Heart left ventricle (tissue), 16 donors: ENCODE measurements at places on chromosomes 6 and 20. TPM values are rescaled to one million over a fixed set of nuclear protein-coding genes. Genes with fewer than 3 reads are reported as not detected.
A peak's percentile ranks its signal among the peaks of the same experiment; 100 is the strongest.

GRCh38 chr6:84137051-84137375 lies 90.4 kb downstream of the CEP162 start:
- H3K36me3 ChIP-seq, result peaks cover 11% of the 10 kb centered on the region
- no peaks in the 10 kb centered on the region for H3K4me1 ChIP-seq
- H3K4me3 ChIP-seq, result no peak overlapping the region
- H3K27me3 ChIP-seq, result no peaks in the 10 kb centered on the region
- H3K27ac ChIP-seq, result no peak overlapping the region

- no peaks in the 10 kb centered on the region for H3K27me3 ChIP-seq
- H3K4me3 ChIP-seq, result no peak overlapping the region
- no peaks in the 10 kb centered on the region for H3K36me3 ChIP-seq
- no peak overlapping the region for H3K27ac ChIP-seq
- no peak for DNase-seq
Observed at GRCh38 chr6:40960742-40961430, 78.1 kb downstream of the UNC5CL start.

- peak overlapping the region; percentile 64 for H3K27ac ChIP-seq
- DNase-seq, result no peak
- no peak overlapping the region for H3K4me3 ChIP-seq
- peaks cover 22% of the 10 kb centered on the region for H3K4me1 ChIP-seq
Observed at GRCh38 chr6:163776196-163776905, 361.8 kb downstream of the QKI start.

GRCh38 chr6:112563368-112563767 lies 216.2 kb downstream of the RFPL4B start:
- DNase-seq, result no peak
- no peaks in the 10 kb centered on the region for H3K27me3 ChIP-seq
- no peaks in the 10 kb centered on the region for H3K36me3 ChIP-seq
- peaks cover 14% of the 10 kb centered on the region for H3K4me1 ChIP-seq
- no peak overlapping the region for H3K27ac ChIP-seq

GRCh38 chr6:87543696-87544473 lies 45.9 kb downstream of the RARS2 start:
- H3K27ac ChIP-seq, result no peak overlapping the region
- no peaks in the 10 kb centered on the region for H3K27me3 ChIP-seq
- H3K4me3 ChIP-seq, result no peak overlapping the region

GRCh38 chr20:38179846-38180245 lies 14.8 kb upstream of the TGM2 start:
- H3K36me3 ChIP-seq, result no peaks in the 10 kb centered on the region
- DNase-seq, result no peak
- H3K27ac ChIP-seq, result no peak overlapping the region
- no peaks in the 10 kb centered on the region for H3K27me3 ChIP-seq
- no peaks in the 10 kb centered on the region for H3K4me1 ChIP-seq

DNA sequence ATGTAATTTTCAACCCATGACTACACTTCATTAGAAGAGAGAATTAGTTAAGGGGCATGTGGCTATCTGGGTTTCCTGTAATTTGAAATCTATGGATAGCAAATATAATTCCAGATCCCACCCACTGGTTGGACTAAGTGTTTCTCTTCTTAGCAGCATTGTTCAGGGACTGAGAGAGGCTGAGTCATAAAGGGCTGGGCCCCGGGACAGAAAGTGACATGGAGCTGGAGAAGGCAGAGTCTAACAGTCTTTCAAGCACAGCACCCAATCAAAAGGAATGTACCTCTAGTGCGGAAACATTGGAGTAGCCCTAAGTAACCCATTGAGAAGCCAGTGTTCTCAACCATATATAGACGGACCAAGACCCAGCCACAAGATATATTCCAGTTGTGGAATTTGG lies 363.9 kb downstream of the DHX35 start:
- no peak overlapping the region for H3K27ac ChIP-seq
- H3K36me3 ChIP-seq, result no peaks in the 10 kb centered on the region
- no peaks in the 10 kb centered on the region for H3K4me1 ChIP-seq
- H3K4me3 ChIP-seq, result no peak overlapping the region

GRCh38 chr6:89895276-89895874 lies 1.1 kb downstream of the GJA10 start:
- H3K4me1 ChIP-seq, result no peaks in the 10 kb centered on the region
- no peak overlapping the region for H3K27ac ChIP-seq
- no peak overlapping the region for H3K4me3 ChIP-seq
- no peaks in the 10 kb centered on the region for H3K27me3 ChIP-seq

DNA sequence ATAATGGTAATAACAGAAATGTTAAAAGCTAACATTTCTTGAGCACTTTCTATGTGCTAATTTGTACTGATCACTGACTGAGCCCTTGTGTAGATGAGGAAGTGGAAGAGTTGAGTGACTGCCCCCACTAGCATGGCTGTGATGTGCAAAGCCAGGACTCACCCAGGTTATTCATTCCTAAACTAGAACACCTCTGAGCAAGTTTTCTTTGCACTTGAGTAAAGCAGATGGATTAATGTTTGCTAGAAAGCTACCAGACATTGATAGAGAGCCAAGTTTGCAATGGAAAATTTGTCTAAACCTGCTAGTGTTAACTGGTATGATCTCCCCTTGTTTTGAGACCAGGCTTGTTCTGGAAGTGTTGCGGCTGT lies 467.4 kb upstream of the PLCB4 start:
- no peaks in the 10 kb centered on the region for H3K36me3 ChIP-seq
- DNase-seq, result no peak
- H3K4me1 ChIP-seq, result peaks cover 10% of the 10 kb centered on the region

GRCh38 chr20:36499723-36500501 lies 41.4 kb upstream of the MYL9 start:
- no peak overlapping the region for H3K27ac ChIP-seq
- peaks cover 10% of the 10 kb centered on the region for H3K4me1 ChIP-seq
- no peaks in the 10 kb centered on the region for H3K27me3 ChIP-seq
- H3K4me3 ChIP-seq, result no peak overlapping the region
- DNase-seq, result no peak

DNA sequence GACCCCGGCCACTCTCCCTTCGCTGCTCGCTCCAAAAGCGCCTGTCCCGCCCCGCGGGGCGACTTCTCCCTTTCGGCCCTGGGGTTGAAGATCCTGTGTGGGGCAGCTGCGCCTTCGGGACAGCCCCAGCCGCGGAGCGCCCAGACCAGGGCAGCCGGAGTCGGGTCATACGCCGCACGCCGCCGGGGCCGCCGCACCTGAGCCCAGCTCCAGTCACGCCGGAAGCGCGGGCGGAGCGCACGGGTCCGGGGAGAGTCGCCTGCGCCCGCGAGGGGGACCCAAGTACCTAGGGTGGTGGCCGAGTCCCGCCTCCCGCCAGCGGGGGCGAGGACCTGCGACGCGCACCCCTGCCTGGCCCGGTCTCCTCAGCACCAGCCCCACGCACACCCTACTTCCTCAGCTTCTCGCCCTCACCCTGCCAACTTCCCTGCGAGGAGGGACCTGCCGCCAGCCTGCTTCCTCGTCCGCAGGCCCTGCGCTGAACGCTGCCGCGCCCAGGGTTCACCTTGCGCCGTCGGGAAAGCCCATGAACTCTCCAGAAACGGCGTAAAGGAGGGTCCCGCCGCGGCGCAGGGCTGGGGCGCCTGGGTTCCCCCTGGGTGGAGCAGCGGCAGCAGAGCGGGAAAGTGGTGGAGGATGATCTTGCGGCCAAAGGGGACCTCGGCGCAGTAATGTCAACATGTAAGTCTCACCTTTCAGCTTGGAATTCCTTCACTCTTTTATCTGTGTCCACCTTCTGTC lies at the start of gene ADGRG6:
TSS of gene ADGRG6 (plus strand) at position 357 of the 741 bp plus-strand sequence. CDS start at position 680, 323 bp downstream.
- peak within 1 kb of the TSS; percentile 16 for H3K4me3 ChIP-seq
- H3K27ac ChIP-seq, result peak within 1 kb of the TSS; percentile 57
- DNase-seq, result peak; percentile 69
- no peaks in the 10 kb centered on the region for H3K4me1 ChIP-seq
- H3K36me3 ChIP-seq, result no peaks in the 10 kb centered on the region

- no peak overlapping the region for H3K27ac ChIP-seq
- no peak overlapping the region for H3K4me3 ChIP-seq
- no peaks in the 10 kb centered on the region for H3K27me3 ChIP-seq
- no peaks in the 10 kb centered on the region for H3K4me1 ChIP-seq
- no peaks in the 10 kb centered on the region for H3K36me3 ChIP-seq
Observed at GRCh38 chr6:138334000-138334399, 43.7 kb upstream of the SMIM28 start.

DNA sequence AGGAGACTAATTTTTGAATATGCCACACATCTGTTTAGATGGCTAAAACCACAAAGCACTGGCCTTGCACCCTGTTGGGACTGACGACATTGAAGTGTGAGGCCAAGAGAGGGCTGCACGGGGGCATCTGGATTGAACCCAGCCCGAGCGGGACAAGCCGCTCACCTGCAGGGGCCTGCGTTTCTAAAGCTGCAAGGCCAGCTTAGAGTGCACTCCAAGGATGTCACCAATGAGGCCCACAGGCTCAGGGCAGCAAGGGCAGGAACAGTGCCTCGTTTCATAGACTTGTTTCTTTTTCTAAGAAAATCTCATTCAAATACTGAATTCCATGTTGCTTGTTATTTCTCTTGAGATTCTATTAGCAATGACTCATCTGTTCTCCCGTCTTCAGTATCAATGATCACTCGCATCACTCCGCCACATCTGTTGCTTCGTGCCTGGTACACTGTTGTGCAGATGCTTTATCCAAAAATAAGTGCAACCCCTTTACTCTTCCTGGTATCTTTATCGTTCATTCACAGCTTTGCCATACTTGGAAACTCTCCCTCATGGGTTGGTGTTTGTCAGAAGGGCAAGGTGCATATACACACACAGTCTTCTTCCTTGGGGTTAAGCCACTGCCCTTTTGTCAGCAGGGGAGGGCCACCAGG lies 120.1 kb downstream of the IRF4 start:
- no peaks in the 10 kb centered on the region for H3K4me1 ChIP-seq
- no peaks in the 10 kb centered on the region for H3K27me3 ChIP-seq
- H3K27ac ChIP-seq, result no peak overlapping the region
- no peak for DNase-seq
- H3K4me3 ChIP-seq, result no peak overlapping the region

DNA sequence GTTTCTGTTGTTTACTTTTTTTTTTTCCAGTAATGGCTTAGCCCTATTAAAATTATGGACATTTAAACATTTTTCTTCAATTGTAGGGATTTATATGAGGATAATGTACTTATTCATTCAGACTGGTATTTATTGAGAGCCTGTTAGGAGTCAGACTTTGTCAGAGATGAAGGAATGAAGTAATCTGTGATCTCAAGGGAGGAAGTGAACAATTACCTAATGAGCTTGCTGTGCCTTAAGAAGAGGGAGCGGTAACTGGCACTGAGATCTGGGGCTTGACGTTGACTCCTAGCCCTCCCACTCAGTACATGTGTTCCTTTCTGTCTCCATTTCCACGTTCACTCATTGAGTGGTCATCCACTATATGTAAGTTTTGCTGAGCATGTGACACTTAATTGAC lies 12.6 kb downstream of the AFDN start:
- H3K4me3 ChIP-seq, result no peak overlapping the region
- H3K4me1 ChIP-seq, result no peaks in the 10 kb centered on the region
- no peak for DNase-seq
- H3K27me3 ChIP-seq, result no peaks in the 10 kb centered on the region

Gene PNPLA1
- total RNA-seq, result not detected

Gene AHCY
- 55.1 TPM for total RNA-seq

Gene RAB44
- 0.06 TPM for total RNA-seq

Gene FBXL4
- 22.0 TPM for total RNA-seq

Gene IL17F
- total RNA-seq, result not detected

Gene UBD
- total RNA-seq, result 0.26 TPM

Gene TCF21
- total RNA-seq, result 1.8 TPM
